ENCODE measurements at places on chromosomes 2 and 18. TPM values are rescaled to one million over a fixed set of nuclear protein-coding genes. Genes with fewer than 3 reads are reported as not detected.

Gene TMEM163
- total RNA-seq, result 34.6 TPM

Gene SATB2
- 2.9 TPM for total RNA-seq

DNA sequence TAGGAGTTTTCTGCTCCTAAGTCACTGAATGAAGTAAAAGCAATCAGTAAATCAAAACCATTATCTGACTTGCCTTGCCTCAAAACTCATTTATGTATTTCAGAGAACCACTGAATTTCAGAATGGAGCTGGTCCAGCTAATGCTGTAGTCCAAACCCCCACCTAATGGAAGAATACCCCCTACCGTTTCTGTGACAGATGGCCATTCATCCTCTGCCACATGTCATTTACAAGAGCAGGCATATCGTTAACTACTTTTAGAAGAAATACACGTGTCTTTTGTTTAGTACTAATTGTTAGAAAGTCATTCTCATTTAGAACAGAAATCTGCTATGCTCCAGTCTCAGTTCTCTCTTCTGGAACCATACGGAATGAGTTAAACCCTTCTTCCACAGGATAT, 12.8 kb upstream of the GALNT5 start:
- no peak for DNase-seq

- DNase-seq, result no peak
Observed at GRCh38 chr18:60675126-60675525, 302.6 kb upstream of the MC4R start.

- peak; percentile 72 for DNase-seq
Observed at GRCh38 chr2:223056701-223057418, 4.9 kb downstream of the KCNE4 start.

GRCh38 chr2:120587279-120587996, 148.2 kb upstream of the GLI2 start:
- DNase-seq, result no peak
